ENCODE measurements at places on chromosomes 3 and 15.

DNA sequence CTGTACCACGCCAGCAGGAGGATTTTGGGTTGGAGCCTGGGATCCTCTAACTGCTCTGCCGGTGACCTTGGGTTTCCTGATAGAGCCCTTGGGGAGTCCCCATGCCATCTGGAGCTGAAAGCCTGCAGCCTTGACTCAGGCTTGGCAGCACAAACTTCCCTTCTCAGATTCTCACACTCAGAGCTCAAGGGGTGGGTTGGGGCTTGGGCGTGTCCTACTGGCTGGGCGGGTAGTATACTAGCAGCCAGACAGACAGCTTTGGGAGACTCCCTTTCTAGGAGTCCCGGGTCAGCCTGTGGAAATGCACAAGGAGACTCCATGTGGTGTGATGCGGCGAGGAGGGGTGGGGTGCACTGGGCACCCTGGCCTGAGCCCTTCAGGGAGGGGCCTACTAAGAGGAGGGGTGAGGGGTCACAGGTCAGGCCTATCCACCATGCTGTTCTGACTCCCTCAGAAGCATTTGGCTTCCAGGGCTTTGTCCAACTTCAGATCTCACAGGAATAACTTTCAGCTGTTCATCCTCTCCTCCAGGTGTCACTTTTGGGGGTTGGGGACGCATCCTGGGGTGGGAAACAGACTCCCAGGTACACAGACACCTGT is 21.6 kb upstream of the PLXNA1 start:
- DNase-seq: no peak

DNA sequence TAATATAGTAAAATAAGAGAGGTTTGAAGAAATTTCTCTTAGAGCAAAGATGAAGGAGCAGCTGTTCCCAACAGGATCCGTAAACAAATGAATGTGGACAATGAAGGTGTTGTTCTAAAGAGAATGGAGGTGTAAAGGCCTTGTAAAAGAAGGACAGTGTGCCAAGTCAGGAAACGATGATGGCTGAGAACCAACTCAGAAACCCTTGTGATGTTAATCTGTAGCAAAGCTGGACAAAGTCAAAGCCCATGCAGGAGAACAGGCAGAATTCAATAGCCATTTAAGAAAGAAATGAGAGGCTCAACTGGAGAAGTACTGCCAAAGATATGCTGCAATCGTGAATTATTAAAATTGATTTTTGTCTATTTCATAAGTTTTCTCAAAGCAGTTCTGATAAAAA is 192.2 kb downstream of the MBNL1 start:
- DNase-seq: no peak

- DNase-seq: no peak
Measured at GRCh38 chr3:41120460-41120859, 78.8 kb upstream of the CTNNB1 start.

DNA sequence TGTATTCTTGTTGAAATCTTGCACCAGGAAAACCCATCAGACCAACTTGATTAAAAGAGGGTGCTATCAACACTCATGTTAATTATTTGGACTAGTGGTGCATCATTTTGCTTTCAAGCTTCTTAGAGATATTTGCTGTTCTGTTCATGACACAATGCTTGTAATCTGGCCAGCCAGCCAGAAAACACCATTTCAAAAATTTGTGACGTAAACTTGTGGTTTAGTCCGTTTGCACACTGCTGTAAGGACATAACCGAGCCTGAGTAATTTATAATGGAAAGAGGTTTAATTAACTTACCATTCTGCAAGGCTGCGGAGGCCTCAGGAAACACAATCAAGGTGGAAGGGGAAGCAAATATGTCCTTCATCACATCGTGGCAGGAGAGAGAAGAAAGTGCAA is 374.3 kb upstream of the TGFBR2 start:
- peak; percentile 50 for DNase-seq

DNA sequence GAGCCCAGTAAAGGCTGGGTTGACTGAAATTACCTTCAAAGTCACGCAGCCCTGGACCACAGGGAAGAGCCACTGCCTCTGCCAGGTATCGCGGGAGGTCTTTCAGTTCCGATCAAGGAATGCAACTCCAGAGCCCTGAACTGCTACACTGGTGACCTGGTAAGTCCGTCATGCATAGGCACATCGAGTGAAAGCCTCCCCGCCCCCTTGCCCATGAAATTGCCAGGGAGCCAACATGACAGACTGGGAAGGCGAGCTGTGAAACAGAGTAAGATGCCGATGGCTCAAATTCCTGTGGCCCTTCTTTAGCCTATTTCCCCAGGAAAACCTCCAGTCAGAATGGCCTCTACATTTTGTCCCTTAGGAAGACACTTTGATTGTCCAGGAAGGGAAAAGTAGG is 2.3 kb upstream of the GP5 start:
- DNase-seq: no peak

GRCh38 chr3:14133876-14134275 is 9.0 kb downstream of the TMEM43 start:
- DNase-seq: no peak

- peak; percentile 91 for DNase-seq
Measured at GRCh38 chr3:160141485-160142185, 83.6 kb upstream of the C3orf80 start.

GRCh38 chr3:154766765-154767503 is 313.2 kb upstream of the MME start:
- DNase-seq: no peak

DNA sequence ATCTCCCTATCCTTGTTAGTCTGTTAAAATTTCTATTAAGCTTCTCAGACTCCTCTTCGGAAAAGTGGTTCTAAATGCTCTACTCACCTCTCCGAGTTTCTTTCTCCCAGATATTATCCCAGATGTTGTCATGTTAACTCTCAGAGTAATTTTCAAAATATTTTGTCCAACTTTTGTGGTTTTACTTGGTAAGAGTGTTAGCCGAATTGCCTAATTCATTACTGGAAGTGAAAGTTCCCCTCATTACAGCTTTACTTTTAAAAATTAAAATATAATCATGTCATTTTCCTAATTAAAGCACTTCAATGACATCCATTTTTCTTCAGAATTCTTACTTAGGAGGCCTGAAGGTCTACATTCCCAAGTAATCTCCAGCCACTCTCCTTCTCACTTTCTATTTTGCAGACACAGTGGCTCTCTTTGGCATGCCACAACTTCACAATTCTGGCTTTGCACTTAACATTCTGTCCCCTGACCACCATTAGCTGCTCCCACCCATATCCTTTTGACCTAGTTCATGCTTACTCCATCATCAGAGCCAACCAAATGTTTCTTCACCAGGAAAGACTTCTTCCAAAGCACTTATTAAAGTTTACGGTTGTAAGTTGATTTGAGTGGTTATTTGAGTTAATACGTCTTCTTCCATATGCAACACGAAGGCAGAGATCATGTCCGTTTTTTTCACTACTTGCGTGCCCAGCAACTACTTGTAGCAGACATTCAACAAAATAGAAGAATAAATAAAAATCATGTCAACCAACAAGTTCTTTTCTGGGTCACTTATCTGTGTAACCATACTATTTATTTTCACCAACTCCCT is 10.2 kb upstream of the TIPARP start:
- DNase-seq: no peak

- no peak for DNase-seq
Measured at GRCh38 chr3:154168998-154169795, 48.0 kb downstream of the ARHGEF26 start.

DNA sequence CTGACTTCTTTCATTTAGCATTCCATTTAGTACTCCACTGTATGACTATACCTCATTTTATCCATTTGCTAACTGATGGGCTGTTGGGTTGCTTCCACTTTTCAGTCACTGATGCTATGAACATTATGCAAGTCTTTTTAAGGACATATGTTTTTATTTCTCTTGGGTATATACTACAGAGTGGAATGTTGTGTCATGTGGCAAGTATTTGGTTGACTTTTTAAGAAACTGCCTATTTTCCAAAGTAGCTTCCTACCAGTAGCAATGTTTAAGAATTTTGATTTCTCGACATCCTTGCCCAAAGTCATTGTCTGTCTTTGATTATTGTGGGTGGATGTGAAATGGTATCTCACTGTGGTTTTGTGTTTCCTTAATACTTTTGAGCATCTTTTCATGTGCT is 110.1 kb upstream of the TPM1 start:
- DNase-seq: peak; percentile 43

DNA sequence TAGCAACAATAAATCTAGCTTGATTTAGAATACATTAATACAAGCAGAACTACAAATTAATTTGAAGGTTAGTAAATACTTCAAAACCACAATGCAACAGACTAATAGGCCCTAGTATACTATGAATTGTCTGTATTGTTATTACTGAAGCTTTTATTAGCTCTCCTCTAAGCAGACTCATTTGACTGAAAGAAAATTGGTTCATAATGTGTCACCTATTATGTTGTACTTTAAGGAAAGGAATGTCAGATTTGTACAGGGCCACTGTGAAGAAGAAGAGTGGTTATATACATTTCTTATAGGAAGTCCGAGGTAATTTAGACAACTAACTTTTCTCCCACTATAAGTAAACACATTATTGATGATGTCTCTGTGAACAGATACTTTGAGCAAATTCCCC is 954.5 kb downstream of the ZPLD1 start:
- DNase-seq: peak; percentile 72

- no peak for DNase-seq
Measured at GRCh38 chr3:169574531-169574930, 89.0 kb downstream of the MECOM start.

- no peak for DNase-seq
Measured at GRCh38 chr3:14485981-14486380, 54.2 kb downstream of the GRIP2 start.

GRCh38 chr3:104556372-104557078 is 810.2 kb upstream of the ALCAM start:
- DNase-seq: no peak

GRCh38 chr3:18580268-18580667 is 155.1 kb upstream of the SATB1 start:
- DNase-seq: no peak

DNA sequence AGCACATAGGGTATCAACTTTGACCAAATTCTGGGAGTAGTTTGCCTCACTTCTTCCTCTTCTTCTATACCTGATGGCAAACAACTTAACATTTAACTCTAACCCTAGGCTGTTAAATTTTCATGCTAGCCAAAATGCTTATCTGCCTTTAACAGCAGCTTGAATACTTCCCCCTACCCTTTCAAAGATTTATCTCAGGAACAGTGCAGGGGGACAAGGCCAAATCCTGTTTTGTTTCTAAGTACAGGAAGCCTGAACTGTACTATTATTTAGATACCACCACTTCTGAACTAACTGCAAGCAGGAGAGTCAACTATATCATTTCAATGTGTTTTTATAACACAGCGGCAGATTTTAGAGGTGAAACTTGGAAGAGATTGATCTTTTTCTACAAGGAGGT is 104.0 kb upstream of the CNTN6 start:
- DNase-seq: no peak

DNA sequence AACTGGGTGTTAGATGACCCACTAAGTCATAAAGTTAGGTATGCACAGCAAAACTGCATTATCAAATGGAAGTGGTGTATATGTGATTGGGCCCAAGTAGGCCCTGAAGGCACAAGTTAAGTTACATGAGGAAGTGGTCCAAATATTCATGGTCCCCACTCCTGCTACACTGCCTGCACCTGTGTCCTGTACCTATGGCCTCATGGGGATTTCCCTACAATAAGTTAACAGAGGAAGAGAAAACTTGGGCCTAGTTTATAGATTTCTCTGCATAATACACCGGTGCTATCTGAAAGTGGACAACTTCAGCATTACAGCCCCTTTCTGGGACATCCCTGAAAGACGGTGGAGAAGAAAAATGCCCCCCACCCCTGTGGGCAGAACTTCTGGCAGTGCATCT is 41.5 kb downstream of the STRIT1 start:
- no peak for DNase-seq

DNA sequence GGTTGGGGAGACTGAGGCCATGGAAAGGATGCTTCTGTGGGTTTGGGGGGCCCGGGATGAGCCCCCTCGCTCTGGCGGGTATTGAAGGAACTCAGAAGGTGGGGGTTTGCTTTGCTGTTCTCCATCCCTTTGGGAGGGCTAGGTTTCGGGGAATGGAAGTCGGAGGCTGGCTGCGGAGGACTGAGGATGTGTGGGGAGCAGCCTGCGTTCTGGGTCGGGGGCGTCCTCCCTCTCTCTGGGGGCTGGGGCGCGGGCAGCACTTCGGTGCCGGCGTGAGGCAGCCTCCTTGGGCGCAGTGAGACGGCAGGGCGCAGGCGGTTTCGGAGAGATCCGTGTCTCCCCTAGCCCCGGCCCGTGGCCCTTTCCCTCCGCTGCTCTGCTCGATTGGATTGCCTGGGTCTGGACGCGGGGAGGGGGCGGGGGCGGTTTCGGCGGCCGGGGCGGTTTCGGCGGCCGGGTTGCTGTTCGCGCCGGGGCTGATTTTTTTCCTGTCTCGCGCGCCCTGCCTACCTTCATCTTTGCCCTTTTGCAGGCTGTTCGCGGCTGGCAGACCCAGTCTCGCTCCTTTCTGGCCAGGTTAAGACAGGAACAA is 1.4 kb downstream of the PTPRG start:
- no peak for DNase-seq

DNA sequence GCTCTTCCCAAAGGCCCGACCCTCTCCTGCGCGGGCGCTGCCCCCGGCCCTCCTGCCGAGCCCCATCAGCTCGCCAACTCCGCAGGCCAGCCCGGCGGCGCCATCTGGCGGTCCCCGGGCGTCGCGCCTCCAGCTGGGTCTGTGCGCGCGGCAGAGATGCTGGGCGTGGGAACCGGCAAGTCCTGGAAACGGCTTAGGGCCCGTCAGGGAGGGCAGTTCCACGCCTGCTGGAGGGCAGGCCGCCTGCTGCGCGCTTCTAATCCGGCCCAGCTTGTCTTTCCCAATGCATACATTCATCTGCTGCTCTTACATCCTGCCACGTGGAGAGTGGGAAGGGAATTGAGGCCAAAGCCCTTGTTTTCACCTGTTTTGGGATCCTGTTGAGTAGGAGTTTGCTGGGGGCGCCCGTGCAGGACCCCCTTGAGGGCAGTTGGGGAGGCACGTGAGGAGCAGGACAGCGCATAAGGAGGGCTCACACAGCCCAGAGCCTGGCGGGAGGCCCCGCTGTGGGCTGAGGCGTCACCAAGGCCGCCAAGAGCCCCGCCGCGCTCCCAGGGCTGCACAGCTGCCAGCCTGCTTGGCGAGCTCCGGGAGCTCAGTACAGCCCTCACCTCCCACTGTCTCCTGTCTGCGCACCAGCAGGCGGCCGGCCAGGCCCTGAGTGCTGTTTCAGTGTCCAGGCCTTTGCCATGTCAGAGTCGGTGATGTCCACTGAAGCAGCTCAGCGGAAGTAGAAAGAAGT is 165.6 kb downstream of the NSMCE3 start:
- peak; percentile 20 for DNase-seq
